ENCODE measurements at places on chromosomes 6 and 20. TPM values are rescaled to one million over a fixed set of nuclear protein-coding genes. Genes with fewer than 3 reads are reported as not detected.

CPNE5 gene
- total RNA-seq: 0.52 TPM

FAM83B gene
- total RNA-seq: 5.7 TPM

SPO11 gene
- not detected for total RNA-seq

DNA sequence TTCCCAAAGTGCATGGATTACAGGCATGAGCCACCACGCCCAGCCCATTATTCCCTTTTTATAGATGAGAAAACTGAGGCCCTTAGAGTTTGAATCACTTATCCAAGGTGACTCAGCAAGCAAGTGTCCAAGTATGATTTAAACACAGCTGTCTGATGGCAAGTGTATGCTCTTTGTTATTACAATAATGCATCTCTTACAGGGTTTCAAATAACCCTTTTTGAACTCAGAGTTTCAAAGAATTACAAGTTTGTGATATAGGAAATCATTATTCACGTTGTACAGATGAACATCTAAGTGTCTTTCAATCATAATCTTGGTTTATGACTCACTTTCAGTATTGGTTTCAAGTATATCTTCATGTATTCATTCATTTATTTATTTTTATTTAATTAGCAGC is 63.0 kb downstream of the CD83 start:
- DNase-seq: no peak

GRCh38 chr20:59001449-59002171 is 5.4 kb downstream of the CTSZ start:
- DNase-seq: no peak

DNA sequence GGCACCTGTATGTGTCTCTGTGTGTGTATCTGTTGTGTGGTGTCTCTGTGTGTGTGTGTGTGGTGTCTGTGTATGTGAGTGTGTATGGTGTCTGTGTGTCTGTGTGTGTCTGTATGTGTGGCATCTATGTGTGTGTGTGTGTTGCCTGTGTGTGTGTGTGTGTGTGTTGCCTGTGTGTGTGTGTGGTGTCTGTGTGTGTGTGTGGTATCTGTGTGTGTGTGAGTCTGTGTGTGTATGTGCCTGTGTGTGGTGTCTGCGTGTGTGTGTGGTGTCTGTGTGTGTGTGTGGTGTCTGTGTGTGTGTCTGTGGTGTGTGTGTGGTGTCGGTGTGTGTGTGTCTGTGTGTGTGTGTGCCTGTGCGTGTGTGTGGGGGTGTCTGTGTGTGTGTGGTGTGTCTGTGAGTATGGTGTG is 31.7 kb upstream of the VEGFA start:
- DNase-seq: peak; percentile 16
